Activated CD8-positive, alpha-beta T cell treated with anti-CD3 and anti-CD28 coated beads for 36 hours (primary cell): ENCODE measurements at places on chromosomes 5 and 9. TPM values are rescaled to one million over a fixed set of nuclear protein-coding genes. Genes with fewer than 3 reads are reported as not detected.

DNA sequence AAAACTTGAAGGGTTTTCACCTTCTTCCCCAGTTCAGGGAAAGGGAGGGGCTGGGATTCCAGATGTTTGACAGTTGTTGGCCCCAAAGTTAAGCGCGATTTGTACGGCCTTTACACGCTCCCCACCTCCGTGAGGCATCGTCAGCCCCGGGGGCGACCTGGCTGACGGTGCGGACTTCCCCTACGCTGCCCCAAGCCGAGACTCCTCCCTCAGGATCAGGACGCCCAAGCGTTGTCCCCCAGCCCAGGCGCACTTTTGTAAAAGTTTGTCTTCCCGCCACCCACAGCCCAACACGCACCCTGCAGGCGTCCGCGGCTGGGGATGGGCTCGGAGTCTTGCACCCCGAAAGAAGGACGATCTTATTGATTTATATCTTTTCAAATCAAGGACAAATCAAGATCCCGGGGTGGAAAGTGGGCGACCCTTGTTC lies 713 bp downstream of the MOB3B start:
- H3K27me3 ChIP-seq: peaks cover 13% of the 10 kb centered on the region
- H3K36me3 ChIP-seq: no peaks in the 10 kb centered on the region
- H3K4me1 ChIP-seq: peaks cover 10% of the 10 kb centered on the region

GRCh38 chr9:89428901-89429890 lies 68.7 kb downstream of the SEMA4D start:
- peak; percentile 83 for DNase-seq
- peaks cover 78% of the 10 kb centered on the region for H3K36me3 ChIP-seq
- H3K4me3 ChIP-seq: peak overlapping the region; percentile 26
- H3K27me3 ChIP-seq: no peaks in the 10 kb centered on the region
- H3K27ac ChIP-seq: peak overlapping the region; percentile 98

- H3K27ac ChIP-seq: no peak overlapping the region
- H3K4me1 ChIP-seq: no peaks in the 10 kb centered on the region
- H3K27me3 ChIP-seq: peaks cover 27% of the 10 kb centered on the region
- DNase-seq: no peak
- no peaks in the 10 kb centered on the region for H3K36me3 ChIP-seq
Measured at GRCh38 chr5:180889381-180889780, 9.6 kb upstream of the BTNL8 start.

DNA sequence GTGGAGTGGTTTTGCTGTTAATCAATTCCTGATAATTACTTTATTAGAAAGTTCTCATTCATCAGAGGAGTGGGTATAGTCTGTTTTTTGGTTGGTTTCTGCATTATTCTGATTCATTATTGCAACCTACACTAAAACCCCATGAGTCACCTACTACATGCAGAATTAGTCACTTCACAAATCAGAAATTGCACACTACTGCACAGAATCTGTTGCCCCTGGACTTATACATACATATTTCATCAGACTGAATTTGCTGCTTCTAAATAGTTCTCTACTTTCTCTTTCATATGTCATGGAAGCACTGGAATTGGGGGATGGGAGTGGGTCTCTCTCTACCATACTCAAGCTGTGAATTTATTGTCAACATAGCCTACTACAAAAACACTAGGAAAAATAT lies 585.1 kb downstream of the DNAH5 start:
- H3K4me3 ChIP-seq: no peak overlapping the region
- H3K36me3 ChIP-seq: no peaks in the 10 kb centered on the region
- H3K4me1 ChIP-seq: no peaks in the 10 kb centered on the region
- no peaks in the 10 kb centered on the region for H3K27me3 ChIP-seq
- H3K27ac ChIP-seq: no peak overlapping the region

DNA sequence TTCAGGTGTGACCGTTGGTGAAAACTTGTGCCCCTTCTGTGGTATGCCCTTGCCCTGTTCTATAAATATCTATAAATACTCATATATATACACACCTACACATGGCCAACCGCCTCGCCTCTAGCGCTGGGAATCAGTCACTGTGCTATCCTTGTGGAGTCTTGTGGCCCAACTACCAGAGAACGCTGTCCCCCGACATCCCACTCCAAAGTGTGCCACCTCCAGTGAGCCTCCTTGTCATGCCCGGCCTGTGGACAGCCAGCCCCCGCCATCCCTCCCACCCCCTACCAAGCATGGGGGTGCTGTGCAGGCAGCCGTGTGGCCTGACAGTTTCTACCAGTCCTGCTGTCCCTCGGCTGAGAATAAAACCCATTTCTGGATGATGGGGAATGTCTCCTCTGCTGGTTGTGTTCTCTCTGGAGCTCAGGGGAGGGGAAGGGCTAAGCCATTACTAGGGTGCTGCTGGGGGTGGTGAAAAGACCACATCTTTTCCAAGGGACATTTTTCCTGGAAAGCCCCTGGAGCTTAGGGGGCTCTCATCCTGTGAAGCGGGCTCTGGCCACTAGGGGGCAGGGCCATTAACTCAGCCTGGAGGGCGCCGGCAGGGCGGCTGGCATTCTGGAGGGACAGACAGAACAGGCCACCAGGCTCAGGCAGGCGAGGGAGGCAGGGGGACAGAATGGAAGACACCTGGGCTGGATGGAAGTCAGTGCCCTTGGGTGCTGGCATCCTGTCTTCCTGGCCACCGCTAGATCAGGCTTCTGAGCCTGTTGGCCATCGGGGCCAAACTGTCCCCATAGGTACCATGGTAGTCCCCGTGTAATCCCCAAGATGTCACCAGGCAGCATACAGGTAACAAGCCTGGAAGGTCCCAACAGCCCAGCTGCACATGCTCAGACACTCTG lies 20.7 kb downstream of the GOLGA2 start:
- peaks cover 6% of the 10 kb centered on the region for H3K4me1 ChIP-seq
- DNase-seq: peak; percentile 78
- no peak overlapping the region for H3K4me3 ChIP-seq
- H3K27ac ChIP-seq: no peak overlapping the region
- H3K27me3 ChIP-seq: peaks cover 5% of the 10 kb centered on the region
- H3K36me3 ChIP-seq: peaks cover 3% of the 10 kb centered on the region

GRCh38 chr5:53362521-53362941 lies 117.9 kb upstream of the FST start:
- no peak overlapping the region for H3K4me3 ChIP-seq
- no peaks in the 10 kb centered on the region for H3K4me1 ChIP-seq
- H3K27ac ChIP-seq: no peak overlapping the region
- H3K36me3 ChIP-seq: no peaks in the 10 kb centered on the region
- peaks cover 2% of the 10 kb centered on the region for H3K27me3 ChIP-seq
- DNase-seq: no peak

Gene PCDHGA11
- total RNA-seq: not detected

Gene TEX48
- 0.65 TPM for total RNA-seq

Gene TLX3
- not detected for total RNA-seq

Gene ACSL6
- 4.7 TPM for total RNA-seq
